Activated CD8-positive, alpha-beta T cell treated with anti-CD3 and anti-CD28 coated beads, Interleukin-2, amount 10 ng/mL, durations not matched to agents 7 days and 5 days (primary cell): ENCODE measurements at places on chromosomes 2 and 18.

DNA sequence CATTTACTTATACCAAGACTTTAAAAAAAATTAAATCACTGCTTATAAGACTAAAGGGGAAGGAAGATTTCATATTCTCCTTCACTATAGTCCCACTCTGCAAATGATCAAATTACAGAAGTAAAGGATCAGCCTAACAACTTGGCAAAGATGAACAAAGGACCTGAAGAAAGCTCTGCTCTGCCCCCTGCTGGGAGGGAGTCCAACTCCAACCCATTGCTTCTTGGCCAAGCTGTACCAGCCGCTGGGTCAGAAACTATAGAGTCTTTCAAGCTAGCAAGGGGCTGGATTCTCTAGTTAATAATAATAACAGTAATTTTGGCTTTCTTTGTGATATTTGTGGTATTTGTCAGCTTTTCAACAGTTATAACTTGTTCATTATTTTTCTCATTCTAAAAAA is 927.0 kb upstream of the CRIM1 start:
- DNase-seq = peak; percentile 25

- DNase-seq = peak; percentile 76
Measured at GRCh38 chr2:20661421-20662307, 5.3 kb upstream of the GDF7 start.

DNA sequence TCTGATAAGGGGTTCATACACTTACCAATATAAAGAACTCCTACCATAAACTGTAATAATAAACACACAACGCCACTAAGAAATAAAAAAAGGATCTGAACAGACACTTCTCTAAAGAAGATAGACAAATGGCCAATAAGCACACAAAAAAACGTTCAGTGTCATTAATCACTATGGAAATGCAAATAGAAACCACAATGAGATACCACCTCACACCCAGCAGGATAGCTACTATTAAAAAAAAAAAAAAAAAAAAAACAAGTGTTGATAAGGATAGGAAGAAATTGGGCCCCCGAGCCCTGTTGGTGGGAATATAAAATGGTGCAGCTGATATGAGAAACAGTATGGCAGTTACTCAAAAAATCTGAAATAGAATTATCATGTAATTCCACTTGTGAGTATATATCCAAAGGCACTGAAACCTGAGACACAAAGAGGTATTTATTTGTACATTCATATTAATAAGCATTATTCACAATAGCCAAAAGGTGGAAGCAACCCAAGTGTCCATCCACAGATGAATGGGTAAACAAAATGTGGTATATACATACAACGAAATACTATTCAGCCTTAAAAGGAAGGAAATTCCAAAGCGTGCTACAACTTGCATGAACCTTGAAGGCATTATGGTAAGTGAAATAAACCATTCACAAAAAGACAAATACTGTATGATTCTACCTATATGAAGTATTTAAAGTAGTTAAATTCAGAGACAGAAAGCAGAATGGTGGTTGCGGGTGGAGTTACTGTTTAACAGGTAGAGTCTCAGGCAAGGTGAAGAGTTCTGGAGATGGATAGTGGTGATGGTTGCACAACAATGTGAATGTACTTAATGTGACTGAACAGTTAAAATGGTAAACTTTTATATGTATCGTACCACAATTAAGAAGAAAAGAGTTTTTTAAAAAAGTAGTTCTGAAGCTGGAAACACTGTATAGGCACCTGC is 17.9 kb downstream of the REV1 start:
- DNase-seq = no peak

DNA sequence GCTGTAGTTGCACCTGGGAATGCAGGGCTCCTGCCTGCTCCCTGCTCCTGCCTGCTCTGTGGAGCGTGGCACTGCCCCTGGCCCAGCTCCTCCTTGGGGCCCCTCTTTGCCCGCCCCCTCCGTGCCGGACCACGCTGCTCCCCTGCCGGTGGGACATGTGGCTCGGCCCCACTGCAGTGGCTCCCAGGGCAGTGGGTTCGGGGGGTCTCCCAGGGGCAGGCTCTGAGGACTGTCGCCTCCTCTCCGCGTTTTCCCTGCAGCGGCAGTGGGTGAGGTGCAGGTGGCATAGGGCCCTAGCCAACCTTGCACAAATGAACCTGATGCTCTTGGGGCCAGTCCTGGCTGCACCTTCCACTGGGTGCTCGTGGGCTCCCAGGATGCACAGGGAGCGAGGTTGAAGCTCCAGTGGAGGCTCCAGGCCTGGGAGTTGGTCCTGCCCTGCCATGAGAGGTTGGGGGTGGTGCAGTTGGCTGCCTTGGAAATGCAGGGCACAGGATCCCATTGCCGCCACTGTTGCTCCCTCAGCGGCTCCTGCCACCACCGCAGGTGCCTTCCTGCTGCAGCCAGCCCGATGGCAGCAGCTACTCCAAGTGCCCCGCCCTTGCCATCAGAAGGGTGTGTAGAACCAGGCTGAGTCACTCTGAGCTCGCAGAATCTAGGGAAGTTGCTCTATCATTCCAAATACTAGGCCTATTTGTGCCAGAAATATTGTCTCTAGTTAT is 313.1 kb upstream of the SYT4 start:
- DNase-seq = no peak

GRCh38 chr2:126656431-126657147 is 631 bp downstream of the GYPC start:
- DNase-seq = peak; percentile 58

GRCh38 chr2:66437109-66437690 is 2.3 kb downstream of the MEIS1 start:
- DNase-seq = no peak

DNA sequence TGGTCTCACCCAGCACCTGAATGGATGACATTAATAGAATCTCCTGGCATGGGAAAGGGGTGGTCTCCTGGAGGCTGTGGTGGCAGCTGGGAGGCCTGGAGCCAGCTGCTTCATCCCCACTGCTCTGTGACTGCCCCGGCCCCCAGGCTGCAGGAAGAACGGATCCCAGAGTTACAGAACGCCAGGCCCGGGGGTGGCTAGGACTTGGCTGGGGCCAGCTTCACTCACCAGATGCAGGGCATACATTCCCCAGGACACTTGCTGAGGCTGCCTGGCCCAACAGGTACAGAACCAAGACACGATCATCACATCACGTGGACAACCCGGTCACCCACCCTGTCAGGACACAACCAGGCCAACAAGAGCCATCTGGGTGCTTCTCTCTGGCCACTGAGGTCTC is 178.6 kb upstream of the SALL3 start:
- DNase-seq = no peak

DNA sequence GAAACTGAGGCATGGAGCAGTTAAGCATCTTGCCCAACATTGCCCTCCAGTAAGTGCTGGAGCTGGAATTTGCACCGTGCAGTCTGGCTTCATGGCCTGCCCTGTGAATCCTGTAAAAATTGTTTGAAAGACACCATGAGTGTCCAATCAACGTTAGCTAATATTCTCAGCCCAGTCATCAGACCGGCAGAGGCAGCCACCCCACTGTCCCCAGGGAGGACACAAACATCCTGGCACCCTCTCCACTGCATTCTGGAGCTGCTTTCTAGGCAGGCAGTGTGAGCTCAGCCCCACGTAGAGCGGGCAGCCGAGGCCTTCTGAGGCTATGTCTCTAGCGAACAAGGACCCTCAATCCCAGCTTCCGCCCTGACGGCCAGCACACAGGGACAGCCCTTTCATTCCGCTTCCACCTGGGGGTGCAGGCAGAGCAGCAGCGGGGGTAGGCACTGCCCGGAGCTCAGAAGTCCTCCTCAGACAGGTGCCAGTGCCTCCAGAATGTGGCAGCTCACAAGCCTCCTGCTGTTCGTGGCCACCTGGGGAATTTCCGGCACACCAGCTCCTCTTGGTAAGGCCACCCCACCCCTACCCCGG is 1.3 kb downstream of the PROC start:
- no peak for DNase-seq

- DNase-seq = no peak
Measured at GRCh38 chr2:194700726-194701125, 956.3 kb upstream of the SLC39A10 start.

GRCh38 chr18:9526458-9526857 is 51.1 kb downstream of the RALBP1 start:
- DNase-seq = no peak

GRCh38 chr2:10028988-10029874 is 14.1 kb upstream of the KLF11 start:
- peak; percentile 77 for DNase-seq

DNA sequence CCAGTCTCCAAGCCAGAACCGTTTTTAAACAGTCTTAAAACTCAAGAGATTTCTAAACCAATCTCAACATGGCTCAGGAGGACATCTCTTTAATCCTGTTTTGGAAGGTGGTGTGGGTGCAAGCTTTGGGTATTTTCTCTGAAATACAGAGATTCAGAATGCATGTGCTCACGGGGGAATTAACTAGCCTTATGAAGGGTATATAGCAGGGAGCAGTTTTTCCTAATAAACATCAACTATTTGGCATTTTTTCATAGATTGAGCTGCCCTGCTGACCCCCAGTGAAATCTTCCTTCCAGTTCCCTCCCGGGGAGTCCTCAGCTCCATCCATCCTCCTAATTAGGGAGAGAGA is 122.6 kb downstream of the SMAD7 start:
- peak; percentile 2 for DNase-seq

GRCh38 chr18:80088823-80089222 is 20.2 kb upstream of the ADNP2 start:
- no peak for DNase-seq

GRCh38 chr2:16621316-16621715 is 44.3 kb downstream of the CYRIA start:
- DNase-seq = no peak

DNA sequence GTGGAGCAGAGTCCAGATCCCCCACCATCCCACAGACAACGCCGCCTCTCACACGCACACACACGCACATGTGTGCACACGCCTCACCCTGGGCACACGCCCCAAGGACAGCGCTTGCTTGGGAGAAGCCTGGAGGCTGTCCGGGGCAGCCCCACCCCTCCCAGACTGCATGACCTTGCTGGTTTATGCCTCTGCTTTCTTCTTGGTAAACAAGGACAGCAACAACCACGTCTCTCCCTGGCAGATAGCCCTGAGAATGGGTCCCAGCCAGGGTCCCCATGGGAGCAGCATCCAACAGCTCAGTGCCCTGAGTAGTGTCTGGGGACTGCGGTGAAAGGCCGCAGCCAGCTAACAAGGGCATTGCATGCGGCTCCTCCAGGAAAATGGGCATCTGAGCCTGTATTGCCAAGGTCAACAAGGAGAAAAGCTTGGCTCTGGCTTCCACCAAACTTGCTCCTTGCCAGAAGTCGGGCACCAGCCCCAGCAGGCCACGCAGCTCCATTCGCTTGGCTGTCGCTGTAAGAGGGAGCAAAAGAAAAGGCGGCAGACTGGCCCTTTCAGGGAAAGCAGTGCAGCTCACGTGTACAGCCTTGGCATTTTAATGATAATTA is 234.6 kb downstream of the EIPR1 start:
- DNase-seq = no peak

GRCh38 chr2:133841900-133842299 is 273.6 kb upstream of the NCKAP5 start:
- DNase-seq = no peak

DNA sequence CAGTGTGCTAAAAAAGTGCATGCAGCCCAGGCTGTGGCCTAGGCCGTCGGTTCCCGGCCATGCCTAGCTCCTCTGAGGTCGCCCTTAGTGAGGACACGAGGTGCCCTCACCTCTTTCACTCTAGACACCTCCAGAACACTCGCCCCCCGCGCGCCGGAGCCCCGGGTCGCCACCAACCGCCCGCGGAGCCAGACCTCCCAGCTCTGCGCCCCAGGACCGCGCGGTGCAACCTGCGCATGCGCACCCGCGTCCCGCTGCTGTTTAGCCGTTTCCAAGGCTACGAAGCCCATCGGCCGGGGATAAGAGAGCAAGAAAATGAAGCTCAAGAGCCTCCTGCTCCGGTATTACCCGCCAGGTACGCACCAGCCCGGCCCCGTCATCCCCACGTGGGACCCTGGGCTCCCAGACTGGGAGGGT is at the start of gene DAW1:
TSS of gene DAW1 (plus strand) at position 257 of the 417 bp plus-strand sequence. CDS start at position 316, 59 bp downstream.
- peak; percentile 51 for DNase-seq

- no peak for DNase-seq
Measured at GRCh38 chr2:54638774-54639187, 84.7 kb upstream of the EML6 start.

GRCh38 chr2:65057391-65058052 is 1.3 kb downstream of the CEP68 start:
- peak; percentile 80 for DNase-seq

GRCh38 chr18:56373601-56374000 is 264.8 kb downstream of the TXNL1 start:
- no peak for DNase-seq

DNA sequence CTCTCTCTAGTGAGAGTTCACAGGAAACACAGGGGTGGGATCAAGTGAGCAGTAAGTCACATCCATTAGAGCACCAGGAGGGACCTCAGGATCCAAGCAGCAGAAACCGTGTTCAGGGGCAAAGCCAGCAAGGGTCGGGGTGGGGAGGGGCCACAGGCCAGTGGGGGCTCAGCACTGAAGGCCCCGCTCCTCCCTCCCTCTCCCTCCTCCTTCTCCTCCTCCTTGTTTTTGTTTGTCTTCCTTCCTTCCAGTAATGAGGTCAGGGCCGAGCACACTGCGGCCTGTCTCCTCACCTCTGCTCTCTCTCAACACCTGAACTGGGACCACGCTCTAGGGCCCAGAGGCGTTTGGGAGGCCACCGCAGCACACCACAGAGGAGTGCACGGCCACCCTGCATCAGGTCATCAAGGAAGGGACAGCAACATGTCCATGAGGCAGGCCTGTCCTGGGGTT is 20.9 kb downstream of the MTERF4 start:
- no peak for DNase-seq

DNA sequence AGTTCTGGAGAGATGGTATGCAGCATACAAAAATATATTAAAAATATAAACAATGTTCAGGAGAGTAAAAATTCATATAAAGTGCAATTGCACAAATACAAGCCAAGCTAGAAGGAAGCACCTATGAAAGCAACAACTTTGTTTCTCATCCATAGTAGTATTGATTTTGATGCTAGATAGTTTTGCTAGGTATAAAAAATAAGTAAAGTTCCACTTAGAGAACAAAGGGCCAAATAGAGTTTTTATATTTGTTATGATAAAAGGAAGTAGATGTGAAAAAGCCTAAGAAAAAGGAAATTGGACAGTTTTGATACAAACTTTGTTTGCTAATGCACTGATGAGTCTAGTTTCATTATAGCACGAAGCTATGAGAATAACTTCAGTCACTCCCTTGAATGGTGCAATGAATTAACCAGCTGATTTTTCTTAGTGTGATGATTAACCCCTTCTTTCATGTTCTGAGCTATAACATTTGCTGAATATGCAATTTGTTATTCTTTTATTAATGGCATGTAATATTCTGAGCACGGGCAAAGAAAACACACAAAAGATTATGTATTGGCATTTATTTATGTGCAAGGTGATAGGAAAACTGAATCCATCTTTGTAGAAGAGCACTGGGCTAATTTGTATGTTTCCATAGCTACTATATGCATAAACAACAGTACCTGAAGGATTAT is 24.7 kb downstream of the SLC5A7 start:
- no peak for DNase-seq

GRCh38 chr2:166632616-166633015 is 138.6 kb upstream of the SCN7A start:
- DNase-seq = no peak

DNA sequence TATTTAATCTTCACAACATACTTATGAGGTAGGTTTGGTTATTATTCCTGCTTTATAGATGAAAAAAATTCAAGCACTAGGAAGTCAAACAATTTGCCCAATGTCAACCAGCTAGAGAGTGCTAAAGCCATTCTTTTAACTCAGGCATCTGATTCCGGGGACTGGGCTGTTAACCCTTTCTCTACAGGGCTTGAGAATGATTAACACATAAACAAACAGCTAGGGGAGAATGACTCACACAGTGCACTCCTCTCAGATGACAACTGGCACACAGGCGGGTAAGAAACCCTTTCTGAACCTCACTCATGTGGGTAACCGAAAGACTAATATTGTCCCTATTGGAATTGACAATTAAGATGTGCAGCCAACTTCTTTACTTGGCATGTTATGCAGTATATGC is 86.3 kb upstream of the FSHR start:
- DNase-seq = no peak
